ENCODE measurements at places on chromosomes 7 and 10. TPM values are rescaled to one million over a fixed set of nuclear protein-coding genes. Genes with fewer than 3 reads are reported as not detected.

DNA sequence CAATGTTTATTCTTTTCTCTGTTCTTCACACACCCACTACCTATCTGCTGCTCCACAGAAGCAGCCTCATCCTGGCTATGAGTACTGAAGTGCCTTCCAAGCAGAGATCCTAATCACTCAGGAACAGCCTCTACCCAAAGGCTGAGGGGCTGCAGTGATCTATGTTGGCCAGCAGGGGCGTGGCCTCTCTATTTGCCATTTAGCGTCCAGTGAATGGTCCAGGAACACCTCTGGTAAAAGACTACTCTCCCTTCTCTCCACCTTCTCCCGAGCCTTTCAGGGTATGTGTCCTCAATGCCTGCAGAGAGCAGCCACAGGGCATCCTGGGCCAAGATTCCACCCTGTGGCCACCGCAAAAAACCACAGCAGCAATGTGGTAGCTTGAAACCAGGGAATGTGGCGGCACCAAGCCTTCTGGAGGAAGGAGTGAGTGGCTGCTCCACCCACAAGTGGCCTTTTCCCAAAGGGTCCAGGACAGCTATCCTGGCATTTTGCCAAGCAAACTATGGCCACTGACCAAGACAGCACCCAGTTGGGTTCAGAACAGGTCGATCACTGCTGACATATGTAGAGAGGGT, 70.9 kb downstream of the SYPL1 start:
- no peak for DNase-seq
- no peak overlapping the region for H3K27ac ChIP-seq
- peaks cover 31% of the 10 kb centered on the region for H3K27me3 ChIP-seq
- no peak overlapping the region for H3K4me3 ChIP-seq
- H3K4me1 ChIP-seq, result peaks cover 7% of the 10 kb centered on the region

DNA sequence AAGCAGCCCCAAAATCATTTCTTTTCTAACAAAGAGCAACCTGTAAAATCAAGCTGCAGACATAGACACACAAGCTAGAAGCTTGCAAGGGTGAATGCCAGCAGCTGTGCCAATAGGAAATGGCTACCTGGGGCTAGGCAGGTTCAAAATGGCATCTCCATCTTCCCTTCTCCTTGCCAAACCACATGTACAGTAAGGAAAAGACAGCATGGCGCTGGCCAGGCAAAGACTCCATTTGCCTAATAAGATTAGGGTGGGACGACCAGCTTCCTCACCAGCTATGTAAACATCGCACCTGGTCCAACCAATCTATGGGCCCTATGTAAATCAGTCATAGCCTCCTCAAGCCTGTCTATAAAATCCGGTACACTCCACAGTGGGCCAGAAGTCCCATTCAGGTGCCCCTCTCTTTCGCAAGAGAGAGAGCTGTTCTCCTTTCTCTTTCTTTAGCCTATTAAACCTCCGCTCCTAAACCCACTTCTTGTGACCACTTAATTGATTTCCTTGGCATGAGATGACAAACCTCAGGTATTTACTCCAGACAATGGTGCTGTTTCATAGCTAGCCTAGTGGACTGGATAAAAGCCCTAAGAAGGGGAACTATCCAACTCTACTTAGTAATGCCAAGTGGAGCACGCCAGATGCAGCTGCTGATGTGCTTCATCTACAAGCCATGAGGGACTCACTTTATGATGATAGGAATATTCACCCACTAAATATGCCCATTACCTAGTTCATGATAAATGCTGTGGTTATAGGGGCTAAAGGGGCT, 44.1 kb downstream of the HTR7 start:
- no peaks in the 10 kb centered on the region for H3K4me1 ChIP-seq
- no peak for DNase-seq
- peaks cover 2% of the 10 kb centered on the region for H3K27me3 ChIP-seq
- H3K27ac ChIP-seq, result no peak overlapping the region
- H3K4me3 ChIP-seq, result no peak overlapping the region

FAM24A gene
- not detected for total RNA-seq

AFAP1L2 gene
- 5.0 TPM for total RNA-seq

SSC4D gene
- 0.42 TPM for total RNA-seq
